ENCODE measurements at places on chromosomes 7 and 10.

- no peak for DNase-seq
Observed at GRCh38 chr7:155490697-155491628, 33.0 kb downstream of the EN2 start.

DNA sequence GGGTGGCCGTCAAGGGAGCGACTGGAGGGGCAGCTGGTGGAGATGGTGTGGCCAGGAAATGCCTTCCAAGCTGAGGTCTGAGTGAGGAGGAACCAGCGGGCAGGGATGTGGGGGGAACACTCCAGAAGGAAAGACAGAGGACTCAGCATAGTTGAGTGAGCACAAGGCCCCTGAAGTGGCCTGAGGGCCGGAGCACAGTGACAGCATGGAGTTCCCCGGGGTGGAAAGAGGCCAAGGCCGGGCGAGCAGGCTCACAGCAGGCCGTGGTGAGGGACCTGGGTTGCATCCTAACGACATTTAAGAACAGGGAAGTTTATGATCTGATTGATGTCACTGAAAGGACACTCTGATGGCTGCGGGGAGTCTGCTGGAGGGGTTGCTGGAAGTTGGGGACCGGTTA is 48.0 kb downstream of the HTRA1 start:
- DNase-seq: no peak

- no peak for DNase-seq
Observed at GRCh38 chr7:27051451-27051850, 44.3 kb downstream of the HOXA1 start.

DNA sequence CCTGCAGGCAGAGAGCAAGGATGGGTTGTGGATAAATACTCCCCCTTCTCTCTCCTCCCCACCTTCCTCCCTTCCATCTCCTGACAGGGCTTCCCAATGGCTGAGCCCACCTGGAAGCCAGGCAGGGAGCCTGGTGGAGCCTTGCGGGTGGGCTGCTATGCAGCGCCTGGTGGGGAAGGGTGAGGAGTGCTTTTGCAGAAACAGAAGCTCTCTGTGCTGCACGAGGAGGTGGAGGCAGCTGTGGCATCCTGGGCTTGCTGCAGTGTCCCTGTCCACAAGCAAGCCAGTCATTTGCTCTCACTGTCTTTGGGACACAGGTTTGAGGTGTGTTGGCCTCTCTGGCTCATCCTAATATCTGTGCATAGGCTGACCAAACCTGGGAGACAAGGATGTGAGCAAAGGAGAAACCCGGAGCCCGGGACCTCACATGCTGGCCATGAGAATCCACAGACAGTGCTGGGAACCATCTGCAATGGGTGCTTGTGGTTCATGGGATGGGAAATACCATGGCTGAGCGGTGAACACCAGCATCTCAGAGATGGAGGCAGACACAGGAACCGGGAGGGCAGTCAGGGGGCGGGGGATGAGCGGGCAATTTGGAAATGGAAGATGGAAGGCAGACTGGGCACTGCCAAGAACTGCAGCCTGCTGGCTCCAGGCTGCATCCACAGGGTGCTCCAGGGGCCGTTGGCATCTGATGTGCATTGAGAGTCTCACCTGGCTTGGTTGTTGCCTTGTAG is 364.2 kb downstream of the GLRX3 start:
- DNase-seq: no peak

DNA sequence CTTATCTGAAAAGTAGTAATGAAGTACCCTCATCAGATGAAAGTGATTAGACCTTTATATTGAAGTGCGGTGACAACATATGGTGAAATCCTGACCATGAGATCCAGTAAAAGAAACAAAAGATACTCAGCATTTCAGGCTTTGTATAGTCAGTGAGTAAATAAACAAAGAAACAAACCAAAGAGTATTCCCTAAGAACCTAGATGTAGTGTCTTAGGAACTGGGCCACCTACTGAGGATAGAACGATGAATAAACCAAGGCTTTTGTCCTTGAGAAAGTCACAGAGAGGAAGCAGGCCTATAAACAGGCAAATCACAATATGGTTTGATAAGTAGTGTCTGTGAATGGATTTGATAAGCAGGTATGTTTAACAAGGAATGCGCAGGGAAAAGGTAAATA is 46.2 kb downstream of the ZNF277 start:
- no peak for DNase-seq

DNA sequence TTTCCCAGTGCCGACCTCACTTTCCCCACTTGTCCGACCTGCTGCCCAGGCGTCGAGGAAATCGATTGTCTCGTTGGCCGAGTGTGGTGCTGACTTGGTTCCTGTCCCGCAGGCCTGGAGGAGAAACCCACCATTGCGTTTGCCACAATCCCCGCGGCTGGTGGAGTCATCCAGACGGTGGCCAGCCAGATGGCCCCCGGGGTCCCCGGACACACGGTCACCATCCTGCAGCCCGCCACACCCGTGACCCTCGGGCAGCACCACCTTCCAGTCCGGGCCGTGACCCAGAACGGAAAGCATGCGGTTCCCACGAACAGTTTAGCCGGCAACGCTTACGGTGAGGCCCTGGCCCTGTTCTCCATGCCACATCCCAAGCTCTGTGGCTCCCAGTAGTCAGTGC is 14.5 kb upstream of the AP5Z1 start:
- no peak for DNase-seq

- DNase-seq: no peak
Observed at GRCh38 chr7:8215648-8216333, 46.2 kb downstream of the ICA1 start.

Measured in SIG-M5 (cell line).